ENCODE measurements at places on chromosomes 5 and 9.

DNA sequence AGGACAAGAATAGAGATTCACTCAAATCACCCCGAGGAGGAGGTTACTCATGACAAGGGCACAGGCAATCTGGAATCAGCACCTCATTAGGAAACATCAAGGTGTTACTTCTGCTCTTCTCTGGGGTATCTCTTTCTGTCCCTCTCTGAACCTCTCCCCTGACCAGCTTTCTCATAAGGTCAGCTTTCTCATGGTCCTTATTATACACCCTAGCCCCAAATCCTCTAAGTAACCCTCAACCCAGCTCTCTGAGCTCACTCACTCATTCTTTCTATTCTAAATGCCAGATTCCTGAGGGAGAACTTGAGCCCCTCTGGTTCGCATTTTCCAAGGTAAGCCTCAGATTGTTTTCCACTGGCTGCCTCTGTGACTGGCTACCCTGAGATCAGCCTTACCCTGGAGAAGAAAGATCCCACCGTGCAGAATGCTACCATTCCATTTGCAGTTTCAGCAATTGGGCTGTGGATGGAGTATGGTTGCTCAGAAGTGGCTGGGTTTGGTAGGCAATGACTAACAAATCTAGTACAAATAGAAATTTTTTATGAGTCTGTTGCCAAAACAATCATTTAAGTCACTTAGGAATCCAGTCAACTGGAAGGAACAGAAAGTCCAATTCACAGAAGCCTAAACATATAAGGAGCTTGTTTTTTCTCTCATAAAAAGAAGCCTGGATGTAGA, 9.0 kb upstream of the TIMD4 start:
- DNase-seq: no peak

- peak; percentile 73 for DNase-seq
Measured at GRCh38 chr9:29213417-29214153, 1640.3 kb upstream of the C9orf72 start.

DNA sequence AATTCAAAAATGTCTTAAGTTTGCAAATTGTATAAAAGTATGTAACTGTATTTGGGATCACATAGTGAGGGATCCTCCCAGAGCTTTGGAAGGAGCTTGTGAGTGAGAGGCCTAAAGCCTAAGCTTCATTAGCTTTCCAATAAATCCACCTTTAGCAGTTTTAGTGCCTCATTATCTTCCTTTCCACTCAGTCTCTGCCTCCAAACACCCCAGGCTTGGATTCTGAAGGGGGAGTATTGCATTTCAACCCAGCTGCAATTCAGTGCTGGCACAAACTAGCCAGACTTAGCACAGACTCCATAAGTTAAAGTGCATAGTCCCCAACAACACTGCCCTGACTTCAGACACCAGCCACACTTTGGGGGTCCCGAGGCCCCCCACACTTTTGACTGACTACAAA, 113.5 kb downstream of the SMARCA2 start:
- no peak for DNase-seq

DNA sequence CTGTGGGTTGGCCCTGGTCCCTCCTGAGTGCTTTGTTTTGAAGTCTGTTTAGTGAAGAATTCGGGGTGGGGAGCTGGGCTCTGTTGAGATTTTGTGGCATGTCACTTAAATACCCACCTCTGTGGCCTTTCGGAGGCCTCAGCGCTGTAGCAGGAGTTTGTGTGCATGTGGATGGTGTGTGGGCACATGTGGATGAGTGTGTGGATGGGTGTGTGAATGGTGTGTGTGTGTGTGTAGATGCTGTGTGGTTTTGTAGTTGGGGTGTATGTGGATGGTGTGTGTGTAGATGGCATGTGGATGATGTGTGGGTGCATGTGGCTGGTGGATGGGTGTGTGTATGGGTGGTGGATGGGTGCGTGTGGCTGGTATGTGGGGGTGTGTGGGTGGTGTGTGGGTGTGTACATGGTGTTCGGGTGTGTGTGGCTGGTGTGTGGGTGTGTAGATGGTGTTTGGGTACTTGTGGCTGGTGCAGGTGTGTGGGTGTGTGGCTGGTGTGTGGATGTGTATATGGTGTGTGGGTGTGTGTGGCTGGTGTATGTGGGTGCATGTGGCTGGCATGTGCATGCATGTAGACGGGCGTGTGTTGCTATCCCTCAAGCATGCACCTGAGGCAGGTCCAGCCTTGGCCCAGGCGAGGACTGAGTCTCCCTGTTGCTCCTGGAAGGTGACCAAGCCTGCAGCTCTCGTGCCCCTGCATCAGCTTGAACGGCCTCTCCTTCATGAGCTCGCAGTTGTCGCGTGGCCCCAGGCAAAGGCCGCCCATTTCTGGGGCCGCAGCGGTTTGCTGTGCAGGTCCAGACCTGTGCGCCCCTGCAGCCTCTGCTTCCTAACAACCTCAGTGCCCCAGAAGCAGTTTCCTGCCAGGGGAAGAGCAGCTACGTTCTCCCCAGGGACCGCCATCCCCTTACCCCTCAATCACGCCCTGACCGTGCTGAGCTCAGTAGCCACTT, 54.0 kb upstream of the FCN2 start:
- no peak for DNase-seq

GRCh38 chr9:87498046-87498810, 561 bp downstream of the DAPK1 start:
- DNase-seq: peak; percentile 42

GRCh38 chr9:117278471-117279035, 136.3 kb downstream of the ASTN2 start:
- peak; percentile 74 for DNase-seq

- peak; percentile 47 for DNase-seq
Measured at GRCh38 chr5:1101961-1102713, 9.7 kb downstream of the SLC12A7 start.

DNA sequence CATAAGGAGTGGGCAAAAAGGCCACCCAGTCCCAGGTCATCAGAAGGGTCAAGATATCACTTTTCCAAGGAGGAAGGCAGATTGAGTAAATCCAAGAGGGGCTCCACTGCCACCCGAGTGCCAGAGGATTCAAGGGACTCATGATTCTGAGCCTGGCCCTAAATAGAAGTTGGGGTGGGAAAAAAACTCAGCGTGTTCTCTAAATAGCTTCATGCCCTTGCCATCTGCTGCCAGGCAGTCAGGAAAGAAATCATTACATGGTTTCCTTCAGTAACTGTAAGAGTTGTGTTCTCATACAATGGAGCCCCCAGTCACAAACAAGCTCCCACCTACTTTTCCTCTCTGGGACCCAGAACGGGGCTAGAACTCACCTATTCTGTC, 37.2 kb downstream of the SAR1B start:
- no peak for DNase-seq

- DNase-seq: no peak
Measured at GRCh38 chr9:35350827-35351549, 138.9 kb upstream of the RUSC2 start.

DNA sequence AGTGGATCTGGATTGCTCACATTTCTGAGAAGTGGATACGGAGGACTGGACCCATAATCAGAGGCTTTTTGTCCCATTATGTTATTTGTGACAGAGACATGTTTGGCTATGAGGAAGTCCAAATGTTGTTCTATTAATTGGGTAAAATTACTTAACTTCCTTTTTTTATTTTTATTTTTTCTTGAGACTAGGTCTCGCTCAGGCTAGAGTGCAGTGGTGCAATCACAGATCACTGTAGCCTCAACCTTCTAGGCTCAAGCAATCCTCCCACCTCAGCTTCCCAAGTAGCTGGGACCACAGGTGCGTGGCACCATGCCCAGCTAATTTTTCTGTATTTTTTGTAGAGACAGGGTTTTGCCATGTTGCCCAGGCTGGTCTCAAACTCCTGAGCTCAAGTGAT, 11.9 kb upstream of the PGGT1B start:
- no peak for DNase-seq

Measured in NCI-H82 (cell line).